GM03348 (cell line): ENCODE measurements at places on chromosomes 5 and 9.

DNA sequence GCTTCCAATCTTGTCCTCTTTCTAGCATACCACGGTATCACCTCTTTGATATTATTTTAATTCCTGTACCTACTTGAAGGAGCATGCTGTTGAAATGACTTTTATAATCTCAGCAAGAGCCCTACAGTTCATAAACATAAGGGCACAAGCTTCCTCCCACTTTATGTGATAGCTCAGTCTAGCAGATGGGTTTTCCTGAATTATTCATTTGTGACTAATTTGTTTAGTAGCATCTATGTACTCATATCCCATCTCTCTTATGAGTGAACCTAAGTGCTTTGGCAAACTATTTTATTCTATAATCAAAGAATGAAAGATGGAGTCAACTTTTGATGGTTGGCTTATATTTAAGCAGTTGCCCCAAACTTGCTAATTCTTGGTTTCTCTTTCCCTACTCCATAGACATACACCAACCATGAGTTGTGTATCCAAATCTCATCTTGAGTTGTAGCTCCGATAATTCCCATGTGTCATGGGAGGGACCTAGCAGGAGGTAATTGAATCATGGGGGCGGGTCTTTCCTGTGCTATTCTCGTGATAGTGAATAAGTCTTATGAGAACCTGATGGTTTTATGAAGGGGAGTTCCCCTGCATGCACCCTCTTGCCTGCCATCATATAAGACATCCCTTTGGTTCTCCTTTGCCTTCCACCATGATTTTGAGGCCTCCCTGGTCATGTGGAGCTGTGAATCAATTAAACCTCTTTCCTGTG is 17.7 kb downstream of the TXNDC8 start:
- no peak for DNase-seq

DNA sequence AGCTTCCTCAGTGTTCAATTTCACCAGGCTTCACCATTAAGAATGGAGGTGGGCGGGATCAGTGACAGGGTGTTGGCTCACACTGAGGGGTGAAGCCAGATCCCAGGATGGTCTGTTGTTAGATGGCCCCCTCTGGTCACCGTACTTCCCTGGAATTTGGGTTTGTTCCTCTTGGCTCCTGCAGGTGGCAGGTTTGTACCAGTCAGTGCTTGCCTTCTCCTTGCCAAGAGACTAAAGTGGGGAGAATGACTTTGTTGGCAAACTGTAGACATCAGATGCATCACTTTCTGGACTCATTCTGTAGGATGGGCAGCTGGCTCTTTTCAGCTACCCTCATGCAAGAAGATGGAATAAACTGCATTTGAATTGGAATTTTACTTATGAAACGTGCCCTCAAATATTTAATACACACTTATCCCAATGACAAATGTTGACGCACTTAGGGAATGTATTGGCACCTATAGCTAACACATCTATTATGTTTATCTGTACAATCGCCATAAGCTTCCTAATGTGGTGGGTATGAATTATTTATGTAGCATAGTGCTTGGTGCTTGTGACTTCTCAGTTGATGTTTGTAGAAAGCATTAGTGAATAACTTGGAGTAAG is 31.4 kb upstream of the ANKRD55 start:
- peak; percentile 40 for DNase-seq

DNA sequence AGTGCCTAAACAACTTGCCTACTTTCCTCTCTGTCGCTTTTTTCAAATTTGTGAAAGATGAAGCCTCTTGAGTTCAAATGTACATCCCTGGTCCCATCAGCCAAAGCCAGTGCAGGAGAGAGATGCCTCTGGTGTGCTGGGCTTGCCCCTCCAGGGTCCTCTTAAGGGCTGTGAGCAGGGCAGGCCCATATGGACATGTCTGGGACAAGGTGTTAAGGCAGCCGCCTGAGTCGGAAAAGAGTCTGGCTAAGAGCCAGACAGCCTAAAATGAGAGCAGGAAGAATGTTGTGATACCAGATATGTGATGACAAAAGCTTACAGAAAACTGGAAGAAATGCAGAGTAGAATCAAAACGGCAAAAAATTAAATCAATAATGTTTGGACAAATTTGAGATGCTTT is 72.5 kb downstream of the APTX start:
- no peak for DNase-seq

DNA sequence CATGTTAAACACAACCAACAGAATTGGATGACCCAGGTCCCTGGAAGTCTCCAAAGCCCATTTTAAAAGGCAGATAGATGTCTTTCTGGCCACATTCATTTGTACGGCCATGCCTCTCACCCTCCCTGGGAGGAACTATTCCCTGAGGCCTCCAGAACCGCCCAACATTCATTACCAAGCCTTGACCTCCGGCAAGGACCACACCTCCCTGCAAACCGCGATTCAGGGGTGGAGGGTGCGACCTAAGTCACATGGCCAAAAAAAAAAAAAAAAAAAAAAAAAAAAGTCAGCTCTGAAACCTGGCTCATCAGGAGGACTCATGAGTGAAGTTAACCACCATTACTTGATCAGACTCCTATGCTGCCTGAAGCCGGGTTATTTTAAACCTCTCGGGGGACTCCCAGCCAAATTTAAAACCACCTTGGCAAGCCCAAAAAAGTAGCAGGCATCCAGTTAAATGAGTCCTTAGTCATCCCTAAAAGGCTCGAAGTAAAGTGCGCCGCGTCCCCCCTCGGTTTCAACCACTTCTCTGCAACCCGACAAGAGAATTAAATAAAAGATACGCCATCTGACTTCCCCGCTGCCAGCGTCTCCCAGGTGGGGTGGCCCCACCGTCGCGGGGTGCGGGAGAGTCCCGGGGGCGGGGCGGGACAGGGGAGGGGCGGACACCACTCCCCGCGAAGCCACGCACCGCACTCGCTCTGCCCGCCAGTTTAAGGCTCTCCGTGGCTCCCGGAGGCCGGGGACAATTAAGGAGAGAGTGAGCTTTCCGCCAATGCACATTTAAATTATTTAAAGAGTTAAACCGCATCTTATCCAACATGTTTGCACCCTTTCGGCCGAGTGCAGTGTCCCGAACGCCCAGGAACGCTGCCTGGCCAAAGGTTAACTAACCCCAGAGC is 2.3 kb downstream of the KLF9 start:
- DNase-seq, result peak; percentile 69

GRCh38 chr9:95237336-95237735 is 80.2 kb downstream of the FANCC start:
- no peak for DNase-seq

DNA sequence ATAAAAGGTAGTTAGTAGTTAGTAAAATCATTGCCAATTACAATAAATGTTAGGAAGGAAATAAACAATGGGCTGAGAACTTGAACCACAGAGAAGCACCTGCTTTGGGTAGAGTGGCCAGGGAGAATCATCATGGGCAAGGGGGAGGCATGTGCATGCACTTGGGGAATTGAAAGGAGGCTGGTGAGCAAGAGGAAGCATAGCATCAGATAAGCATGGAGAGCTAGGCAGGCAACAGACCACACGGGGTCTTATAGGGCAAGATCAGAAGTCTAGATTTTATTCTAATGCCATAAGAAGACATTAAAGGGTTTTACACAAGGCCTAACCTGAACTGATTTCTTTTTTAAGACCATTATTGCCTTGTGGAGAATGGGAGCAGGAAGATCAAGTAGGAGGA is 93.4 kb downstream of the PIP5K1B start:
- DNase-seq, result no peak

DNA sequence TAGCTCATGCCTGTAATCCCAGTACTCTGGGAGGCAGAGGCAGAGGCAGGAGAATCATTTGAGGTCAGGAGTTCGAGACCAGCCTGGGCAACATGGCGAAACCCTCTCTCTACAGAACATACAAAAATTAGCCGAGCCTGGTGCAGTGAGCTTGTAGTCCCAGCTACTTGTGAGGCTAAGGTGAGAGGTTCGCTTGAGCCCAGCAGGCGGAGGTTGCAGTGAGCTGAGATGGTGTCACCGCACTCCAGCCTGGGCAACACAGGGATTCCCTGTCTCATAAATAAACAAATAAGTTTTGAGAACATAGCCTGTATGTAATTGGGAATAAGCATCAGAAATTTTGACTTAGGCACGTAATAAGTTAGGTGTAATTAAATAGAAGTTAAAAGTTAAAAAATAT is 971.7 kb upstream of the COX7C start:
- no peak for DNase-seq

GRCh38 chr5:6749026-6749716 is 35.9 kb downstream of the TENT4A start:
- DNase-seq, result no peak

DNA sequence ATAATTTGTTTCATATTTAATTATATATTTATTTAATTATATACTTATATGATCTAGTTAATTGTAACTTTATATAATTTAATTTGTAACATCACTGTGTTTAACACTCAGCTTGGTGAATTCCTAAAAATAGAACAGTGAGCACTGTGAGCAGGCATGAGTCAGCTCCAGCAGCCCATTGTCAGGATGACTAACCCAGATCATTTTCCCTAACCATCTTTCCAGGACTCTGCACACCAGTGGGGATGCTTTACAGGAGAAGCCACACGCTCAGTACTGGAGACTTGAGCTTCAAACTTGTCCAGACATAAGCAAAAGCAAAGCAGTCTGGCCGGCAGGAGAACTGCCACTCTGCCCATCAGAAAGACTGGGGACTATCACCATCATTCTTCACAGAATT is 446.2 kb upstream of the TRPC7 start:
- DNase-seq, result peak; percentile 80

- DNase-seq, result no peak
Measured at GRCh38 chr5:73822989-73823339, 197.0 kb downstream of the ARHGEF28 start.

- peak; percentile 58 for DNase-seq
Measured at GRCh38 chr9:93673021-93673838, 96.8 kb downstream of the PHF2 start.

DNA sequence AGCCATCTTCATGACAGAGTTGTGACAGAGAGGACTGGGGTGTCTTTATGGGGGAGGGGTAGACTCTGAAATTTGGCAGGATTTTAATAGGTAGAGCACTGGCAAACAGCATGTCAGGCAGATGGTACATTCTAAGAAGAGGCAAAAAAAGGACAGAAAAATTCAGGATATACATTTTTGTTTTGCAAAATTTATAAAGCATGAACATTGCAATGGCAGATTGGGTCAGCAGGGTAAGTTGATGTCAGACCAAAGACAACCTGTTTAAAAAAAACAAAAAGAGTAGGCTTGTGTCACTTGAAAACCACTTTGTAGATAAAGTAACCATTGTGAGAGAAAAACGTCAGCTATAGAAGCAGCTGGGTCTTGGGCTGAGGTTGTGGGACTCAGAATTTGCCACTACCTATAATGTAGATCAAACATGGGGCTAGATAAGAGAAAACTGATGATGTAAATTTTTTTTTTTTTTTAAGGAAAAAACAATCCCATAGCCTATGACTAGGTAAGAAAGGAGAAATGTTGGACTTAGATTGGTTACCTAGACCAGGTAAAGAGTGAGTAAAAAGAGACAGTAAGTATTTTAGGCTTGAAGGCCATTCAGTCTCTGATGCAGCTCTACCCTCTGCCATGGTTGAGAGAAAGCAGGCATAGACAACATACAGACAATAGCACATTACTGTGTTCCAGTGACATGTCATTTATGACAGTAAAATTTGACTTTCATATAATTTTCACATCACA is 8.3 kb downstream of the CAMK4 start:
- DNase-seq, result no peak

- no peak for DNase-seq
Measured at GRCh38 chr9:136786451-136786850, 4.7 kb upstream of the TMEM141 start.

DNA sequence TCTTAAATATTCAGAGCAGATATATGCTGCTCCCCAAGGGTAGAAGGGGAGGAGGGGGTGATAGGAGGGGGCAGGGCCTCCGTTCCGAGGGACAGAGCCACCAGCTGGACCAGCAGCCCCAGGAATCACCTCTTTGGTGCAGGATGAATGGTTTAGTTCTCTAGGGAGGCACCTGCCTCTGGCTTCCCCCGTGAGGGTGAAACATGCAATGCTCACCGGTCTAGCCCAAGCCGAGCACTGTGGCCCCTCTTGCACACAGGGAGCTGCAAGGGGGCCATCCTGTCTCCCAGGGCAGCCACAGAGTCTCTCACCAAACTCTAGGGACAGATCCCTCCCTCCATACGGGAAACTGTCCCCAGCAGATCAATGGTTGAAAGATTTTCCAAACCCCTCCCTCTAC is 163.7 kb downstream of the DAB2IP start:
- no peak for DNase-seq

GRCh38 chr5:67179697-67180361 is 16.8 kb downstream of the CD180 start:
- no peak for DNase-seq

GRCh38 chr5:66843065-66843464 is 246.9 kb downstream of the MAST4 start:
- no peak for DNase-seq

- no peak for DNase-seq
Measured at GRCh38 chr9:17491780-17492179, 87.1 kb upstream of the SH3GL2 start.

- no peak for DNase-seq
Measured at GRCh38 chr9:134289241-134289875, 36.9 kb upstream of the RXRA start.

DNA sequence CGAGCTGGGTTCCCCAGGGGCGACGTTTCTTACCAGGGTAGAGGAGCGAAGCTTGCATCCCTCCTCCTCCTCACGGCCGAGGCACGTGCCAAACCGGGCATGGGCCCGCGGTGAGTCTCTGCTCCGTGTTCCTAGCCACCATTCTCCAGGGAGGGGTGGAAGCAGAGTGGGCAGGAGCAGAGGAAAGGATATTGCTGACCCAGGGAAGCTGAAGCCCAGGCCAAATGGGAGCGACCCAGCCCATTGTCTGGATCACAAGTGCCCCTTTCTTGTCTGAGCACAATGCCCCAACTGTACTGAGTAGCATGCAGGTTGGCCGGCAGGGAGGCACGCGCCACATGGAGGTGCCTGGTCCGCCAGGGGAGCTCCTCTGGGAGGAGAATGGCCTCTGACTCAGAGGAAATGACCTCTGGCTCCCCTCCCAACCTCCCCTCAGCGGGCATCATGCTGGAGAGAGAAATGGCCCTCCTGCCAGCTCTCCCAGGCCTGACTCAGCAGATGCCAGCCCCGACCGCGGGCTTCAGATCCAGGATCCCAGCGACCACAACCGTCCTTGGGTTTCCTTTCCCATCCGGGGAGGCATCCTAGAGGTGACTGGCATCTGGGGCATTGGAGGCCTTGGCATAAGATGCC is 1.1 kb downstream of the PRR7 start:
- peak; percentile 59 for DNase-seq

DNA sequence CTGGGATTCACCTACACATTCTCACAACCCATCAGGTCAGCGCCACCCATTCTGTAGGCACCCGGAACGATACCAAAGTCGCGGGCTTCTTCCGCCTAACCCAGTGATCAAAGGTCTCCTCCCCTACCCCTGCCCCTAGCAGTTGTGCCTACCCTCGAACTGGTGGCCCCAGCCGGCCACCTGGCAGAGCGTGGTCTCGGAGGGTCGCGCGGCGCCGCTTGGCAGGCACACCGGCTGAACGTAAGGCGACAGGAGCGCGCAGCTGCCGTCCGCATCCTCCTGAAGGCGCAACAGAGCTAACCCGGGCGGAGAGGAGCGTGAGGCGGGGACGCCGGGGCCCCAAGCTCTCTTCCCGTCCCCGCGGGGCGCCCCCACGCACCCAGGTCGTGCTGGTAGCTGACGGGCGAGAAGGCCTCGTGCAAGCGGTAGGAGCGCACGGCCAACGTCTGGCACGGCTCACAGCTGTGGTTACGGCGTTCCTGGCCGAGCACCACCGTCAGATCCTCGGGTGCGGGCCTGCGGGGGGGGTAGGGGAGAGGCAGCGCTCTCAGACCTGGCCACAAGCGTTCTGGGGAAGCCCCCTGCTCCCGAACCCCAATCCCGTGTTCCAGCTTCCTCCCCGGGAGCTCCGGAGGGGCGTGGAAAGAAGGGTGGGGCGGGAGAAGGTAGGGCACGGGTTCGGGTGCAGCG is 2.8 kb upstream of the PFN3 start:
- no peak for DNase-seq
